Smooth muscle cell of the coronary artery (primary cell): ENCODE measurements at places on chromosomes 3 and 15. TPM values are rescaled to one million over a fixed set of nuclear protein-coding genes. Genes with fewer than 3 reads are reported as not detected.

Gene ZKSCAN7
- 4.6 and 8.3 TPM in 2 replicates for total RNA-seq

Gene WDR93
- 0.23 TPM in 1 of 2 replicates, not detected in the other for total RNA-seq

Gene ZNF35
- 3.4 and 10.6 TPM in 2 replicates for total RNA-seq

Gene IMPG2
- 0.23 and 0.35 TPM in 2 replicates for total RNA-seq

Gene ANKRD63
- total RNA-seq = not detected in 2 replicates

Gene GXYLT2
- 24.9 and 49.7 TPM in 2 replicates for total RNA-seq

Gene PP2D1
- not detected in 2 replicates for total RNA-seq

Gene THAP10
- 0.35 and 1.1 TPM in 2 replicates for total RNA-seq

Gene CTXN2
- not detected in 2 replicates for total RNA-seq

Gene ONECUT1
- not detected in 2 replicates for total RNA-seq

Gene CFAP91
- total RNA-seq = under 0.01 and 0.53 TPM in 2 replicates

Gene SMCO1
- not detected in 2 replicates for total RNA-seq

Gene TPRG1
- total RNA-seq = 0.15 and 8.9 TPM in 2 replicates

Gene ECE2
- not detected in 2 replicates for total RNA-seq

Gene KNL1
- total RNA-seq = 0.12 and 3.8 TPM in 2 replicates

Gene LRRC31
- not detected in 2 replicates for total RNA-seq

Gene CYP1A2
- total RNA-seq = not detected in 2 replicates

Gene PRICKLE2
- 17.1 and 30.4 TPM in 2 replicates for total RNA-seq

Gene RETNLB
- total RNA-seq = not detected in 2 replicates

Gene FAM81A
- 0.35 TPM in 1 of 2 replicates, not detected in the other for total RNA-seq

Gene TMEM212
- total RNA-seq = not detected in 2 replicates

Gene KNG1
- not detected in 2 replicates for total RNA-seq

Gene PLCB2
- total RNA-seq = 0.12 and 0.23 TPM in 2 replicates

Gene PATL2
- total RNA-seq = 0.08 and 0.82 TPM in 2 replicates

Gene CIP2A
- total RNA-seq = 1.5 and 7.8 TPM in 2 replicates
